ENCODE measurements at places on chromosomes 7 and 10.

DNA sequence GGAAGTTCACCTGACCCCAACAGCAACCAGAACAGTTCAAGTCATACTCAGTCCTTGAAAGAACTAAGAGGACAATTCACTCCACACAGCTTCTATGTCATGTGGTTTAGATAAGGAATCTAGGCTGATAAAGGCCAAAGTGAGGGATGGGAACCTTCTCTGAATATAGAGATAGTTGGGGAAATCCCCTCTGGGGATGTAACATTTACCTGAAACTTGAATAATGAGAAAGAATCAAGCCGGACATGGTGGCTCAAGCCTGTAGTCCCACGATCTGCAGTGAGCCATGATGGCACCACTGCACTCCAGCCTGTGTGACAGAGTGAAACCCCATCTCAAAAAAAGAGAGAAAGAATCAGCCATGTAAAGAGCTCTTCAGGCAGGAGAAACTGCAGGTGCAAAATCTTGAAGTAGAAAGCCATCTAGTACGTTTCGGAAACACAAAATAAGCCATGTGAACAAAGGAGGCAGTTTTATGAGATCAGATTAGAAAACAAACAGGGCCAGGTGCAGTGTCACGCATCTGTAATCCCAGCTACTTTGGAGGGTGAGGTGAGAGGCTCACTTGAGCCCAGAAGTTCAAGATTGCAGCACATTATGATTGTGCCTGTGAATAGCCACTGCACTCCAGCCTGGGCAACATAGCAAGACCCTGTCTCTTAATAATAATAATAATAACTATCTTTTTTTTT lies 4.5 kb upstream of the DNMBP start:
- no peak for DNase-seq

GRCh38 chr10:855079-855478 lies 76.4 kb downstream of the LARP4B start:
- DNase-seq = no peak

DNA sequence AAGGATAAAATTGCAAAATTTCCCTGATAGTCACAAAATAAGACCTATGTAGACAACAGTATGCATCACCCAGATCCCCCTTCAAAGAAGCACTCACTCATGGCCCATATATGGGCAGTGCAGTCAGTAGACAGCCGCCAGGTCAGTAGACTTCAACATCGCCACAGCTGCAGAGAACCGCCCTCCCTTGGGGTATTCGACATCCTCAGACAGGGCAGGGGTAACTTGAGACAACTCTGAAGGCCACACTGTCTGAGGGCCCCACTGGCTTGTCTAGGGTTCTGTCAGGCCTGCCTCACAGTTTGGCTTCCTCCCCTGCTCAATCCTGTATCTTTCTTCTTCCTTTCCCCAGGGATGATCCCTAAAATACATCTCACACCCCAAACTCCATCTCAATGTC lies 172.3 kb downstream of the IMMP2L start:
- no peak for DNase-seq

GRCh38 chr7:83925860-83926259 lies 268.7 kb downstream of the SEMA3A start:
- no peak for DNase-seq

DNA sequence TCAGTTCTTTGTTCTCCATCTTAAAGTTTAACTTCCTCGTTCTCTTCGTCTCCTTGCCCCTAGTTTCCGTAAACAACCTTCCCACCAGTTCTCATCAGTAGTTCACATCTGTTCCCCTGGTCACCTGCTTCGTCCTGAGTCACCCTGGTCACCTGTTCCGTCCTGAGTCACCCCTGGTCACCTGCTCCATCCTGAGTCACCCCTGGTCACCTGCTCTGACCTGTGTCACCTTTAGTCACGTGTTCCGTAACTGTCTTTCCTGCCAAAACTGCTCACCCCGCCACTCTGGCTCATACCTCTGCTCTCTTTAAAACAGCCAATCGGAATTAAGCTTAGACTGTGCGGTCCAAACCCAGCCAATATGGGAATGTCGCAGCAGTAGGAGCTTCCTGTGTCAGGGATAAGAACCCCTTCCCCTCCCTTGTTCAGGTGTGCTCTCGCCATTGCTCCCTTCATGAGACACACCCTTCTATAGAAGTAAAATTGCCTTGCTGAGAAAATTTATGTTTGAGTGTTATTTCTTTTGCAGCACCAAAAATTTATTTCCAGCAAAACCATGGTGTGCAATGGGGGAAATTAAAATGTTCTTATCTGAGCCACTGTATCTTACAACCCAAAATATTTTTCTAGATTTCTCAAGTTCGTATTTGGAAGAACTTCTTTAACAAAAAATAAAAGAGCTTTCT lies 112.2 kb downstream of the VIM start:
- no peak for DNase-seq

DNA sequence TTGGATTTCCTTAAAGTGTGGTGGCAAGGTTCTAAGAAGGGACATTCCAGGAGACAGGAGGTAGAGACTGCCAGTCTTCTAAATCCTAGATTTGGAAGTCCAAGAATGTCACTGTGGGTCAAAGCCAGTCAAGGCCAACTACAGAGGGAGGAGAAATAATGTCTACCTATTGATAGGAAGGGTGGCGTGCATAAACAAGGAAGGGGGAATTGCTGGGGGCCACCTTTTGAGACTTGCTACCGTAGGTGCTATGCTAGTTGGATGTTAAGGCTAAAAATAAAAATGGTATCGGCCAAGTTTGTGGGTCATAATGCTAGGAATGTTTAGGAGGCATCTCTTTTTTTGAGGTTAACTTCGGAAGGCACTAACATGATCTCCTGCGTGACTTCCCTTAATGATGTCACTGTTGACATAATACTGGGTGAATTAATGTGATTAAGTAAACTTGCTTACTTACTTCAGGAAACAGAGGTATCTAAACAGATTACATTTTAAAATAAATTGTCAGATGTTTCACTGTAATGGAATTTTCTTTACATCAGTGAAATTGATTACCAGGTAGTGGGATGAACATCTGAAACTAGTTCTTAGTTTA lies 4.8 kb downstream of the BTRC start:
- DNase-seq = no peak

GRCh38 chr7:38367301-38367890 lies 94.0 kb upstream of the TARP start:
- DNase-seq = no peak

GRCh38 chr10:29619241-29619669 lies 15.5 kb downstream of the SVIL start:
- no peak for DNase-seq

GRCh38 chr10:16626697-16627096 lies 105.0 kb upstream of the C1QL3 start:
- no peak for DNase-seq

DNA sequence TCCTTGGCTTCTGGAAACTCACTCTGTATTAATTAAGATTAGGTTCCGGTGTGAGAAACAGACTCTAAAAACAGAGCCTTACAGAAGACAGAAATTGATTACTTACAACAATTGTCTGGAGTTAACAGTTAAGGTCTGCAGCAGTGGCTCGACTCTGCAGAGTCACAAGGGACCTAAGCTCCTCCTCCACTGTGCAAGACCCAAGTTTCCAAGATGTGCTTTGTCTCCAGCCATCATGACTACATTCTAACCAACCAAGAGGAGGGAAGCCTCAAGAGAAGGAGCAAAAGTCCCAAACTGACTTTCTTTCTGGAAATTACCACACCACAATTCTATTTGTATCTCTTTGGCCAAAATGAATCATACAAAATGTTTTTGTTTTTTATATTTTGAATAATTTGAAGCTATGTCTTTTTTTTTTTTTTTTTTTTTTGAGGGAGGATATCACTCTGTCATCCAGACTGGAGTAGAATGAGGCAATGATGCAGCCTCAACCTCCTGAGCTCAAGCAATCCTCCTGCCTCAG lies 14.2 kb upstream of the ODAD2 start:
- no peak for DNase-seq

DNA sequence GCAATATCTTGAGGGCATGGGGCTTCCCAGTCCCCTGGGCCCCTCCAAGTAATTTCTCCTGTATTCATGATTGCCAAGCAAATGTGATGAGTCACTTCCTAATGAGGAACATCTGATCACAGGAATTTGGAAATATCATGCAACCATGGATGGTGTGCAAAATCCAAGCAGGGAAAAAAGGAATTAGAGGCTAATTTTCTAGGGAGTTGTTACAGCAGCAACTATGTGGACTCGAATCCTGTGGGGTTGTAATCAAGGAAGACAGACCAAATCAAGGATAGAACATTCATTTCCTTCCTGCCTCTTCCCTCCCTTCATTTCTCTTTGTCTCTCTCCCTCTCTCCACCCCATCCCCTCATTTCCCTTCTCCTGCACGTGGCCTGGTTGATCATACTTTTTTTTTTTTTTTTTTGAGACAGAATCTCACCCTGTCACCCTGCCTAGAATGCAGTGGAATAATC lies 23.9 kb upstream of the AGFG2 start:
- DNase-seq = no peak

DNA sequence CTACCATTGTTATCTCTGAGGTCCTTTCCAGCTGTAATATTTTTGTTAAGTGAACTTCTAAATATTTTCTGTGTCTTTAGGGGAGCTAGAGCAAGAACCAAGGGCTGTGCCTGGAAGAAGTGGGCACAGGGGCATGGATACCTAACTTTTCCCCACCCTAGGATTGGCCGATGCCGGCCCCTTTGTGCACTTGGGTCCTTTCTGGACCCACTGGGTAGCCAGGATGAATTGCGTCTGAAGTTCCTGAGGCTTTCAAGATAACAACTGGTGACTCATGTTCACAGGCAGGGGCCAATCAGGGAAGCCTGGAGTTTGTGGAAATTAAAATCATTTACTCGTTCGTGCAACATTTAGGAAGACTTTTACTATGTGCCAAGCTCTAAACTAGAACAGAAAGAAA lies 758 bp downstream of the DPCD start:
- no peak for DNase-seq

GRCh38 chr10:44806950-44807349 lies 104.2 kb upstream of the TMEM72 start:
- no peak for DNase-seq

- no peak for DNase-seq
Observed at GRCh38 chr10:52940921-52941320, 168.3 kb upstream of the MBL2 start.

DNA sequence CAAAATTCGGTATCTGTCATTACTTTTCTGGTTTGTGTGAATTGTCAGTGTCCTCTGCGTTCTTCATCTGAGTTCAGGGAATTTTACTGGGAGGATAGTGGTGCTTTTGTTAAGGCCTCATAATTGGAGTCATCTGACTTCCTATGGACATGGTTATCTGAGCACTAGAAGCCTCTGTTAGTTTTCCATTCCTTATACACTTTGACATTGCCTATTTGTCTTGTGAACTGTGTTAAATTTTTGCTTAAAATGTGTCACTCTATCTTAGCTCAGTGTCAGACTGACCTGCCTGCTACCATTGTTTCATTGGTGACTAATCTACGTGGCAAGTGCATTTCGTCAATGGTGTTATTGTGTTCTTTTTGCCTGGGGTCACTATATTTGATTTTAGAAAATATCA lies 253.3 kb downstream of the SEMA3A start:
- DNase-seq = no peak

DNA sequence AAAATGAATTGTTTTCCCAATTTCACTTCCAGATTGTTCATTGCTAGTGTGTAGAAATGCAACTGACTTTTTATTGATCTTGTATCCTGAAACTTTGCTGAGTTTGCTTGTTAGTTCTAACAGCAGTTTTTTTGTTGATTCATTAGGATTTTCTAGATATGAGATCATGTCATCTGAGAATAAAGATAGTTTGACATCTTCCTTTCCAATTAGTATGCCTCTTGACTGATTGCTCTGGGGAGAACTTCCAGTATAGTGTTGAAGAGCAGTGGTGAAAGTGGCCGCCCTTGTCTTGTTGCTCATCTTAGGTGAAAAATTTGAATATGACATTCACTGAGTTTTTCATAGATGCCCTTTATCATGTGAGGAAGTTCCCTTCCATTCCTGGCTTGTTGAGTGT lies 11.9 kb upstream of the SUN1 start:
- DNase-seq = no peak

GRCh38 chr10:62258926-62259325 lies 9.7 kb downstream of the RTKN2 start:
- no peak for DNase-seq

GRCh38 chr7:36851382-36851781 lies 127.1 kb upstream of the AOAH start:
- no peak for DNase-seq

DNA sequence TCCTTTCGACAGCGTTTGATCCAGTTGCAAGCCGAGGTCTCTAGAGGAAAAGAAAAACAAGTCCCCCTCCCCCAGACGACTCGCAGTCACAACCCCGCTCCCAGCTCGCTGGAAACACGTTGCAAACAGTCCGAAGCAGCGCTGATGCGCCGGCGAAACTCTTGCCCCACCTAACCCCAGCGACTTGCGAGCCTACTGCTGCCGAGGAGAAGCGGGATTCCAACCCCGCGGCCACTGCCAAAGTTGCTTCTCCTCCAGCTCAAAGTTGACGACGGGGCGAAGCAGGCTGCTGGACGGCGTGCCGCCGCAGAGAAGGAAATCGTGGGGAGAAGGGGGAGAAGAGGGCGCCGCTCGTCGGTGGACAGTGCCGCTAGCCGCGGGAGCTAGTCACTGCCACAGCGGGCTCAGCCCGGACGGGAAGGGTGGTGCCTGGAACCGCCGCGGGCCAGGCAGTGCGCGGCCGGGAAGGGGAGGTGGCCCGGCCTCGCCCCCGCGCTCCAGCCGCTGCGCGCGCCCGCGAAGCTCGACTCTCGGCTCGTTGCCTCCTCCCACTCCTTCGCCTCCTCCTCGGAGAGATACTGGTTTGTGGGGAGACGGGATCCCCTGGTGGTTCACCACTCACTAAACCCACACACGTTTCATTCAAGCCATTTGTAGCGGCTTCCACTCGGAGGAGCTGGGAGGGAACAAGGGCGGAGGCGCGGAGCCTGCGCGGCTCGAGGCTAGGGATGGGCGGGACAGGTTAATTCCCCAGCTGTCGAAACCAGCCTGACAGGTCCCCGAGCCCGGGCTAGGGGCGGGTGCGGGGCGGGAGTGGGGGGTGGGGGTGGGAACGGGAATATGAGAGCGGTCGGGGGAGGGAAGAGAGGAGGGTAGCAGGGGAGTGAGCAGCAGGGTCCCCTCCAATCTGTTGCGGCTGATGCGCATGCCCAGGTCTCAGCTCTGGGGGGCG lies at the start of gene GPR37:
GPR37 (minus strand) TSS at position 392 of the 952 bp plus-strand sequence. CDS start 816 bp downstream, outside the sequence.
- no peak for DNase-seq
